Panc1 (cell line): ENCODE measurements at places on chromosomes 4 and X.

GRCh38 chr4:10746371-10747171 is 62.0 kb upstream of the CLNK start:
- DNase-seq, result no peak

DNA sequence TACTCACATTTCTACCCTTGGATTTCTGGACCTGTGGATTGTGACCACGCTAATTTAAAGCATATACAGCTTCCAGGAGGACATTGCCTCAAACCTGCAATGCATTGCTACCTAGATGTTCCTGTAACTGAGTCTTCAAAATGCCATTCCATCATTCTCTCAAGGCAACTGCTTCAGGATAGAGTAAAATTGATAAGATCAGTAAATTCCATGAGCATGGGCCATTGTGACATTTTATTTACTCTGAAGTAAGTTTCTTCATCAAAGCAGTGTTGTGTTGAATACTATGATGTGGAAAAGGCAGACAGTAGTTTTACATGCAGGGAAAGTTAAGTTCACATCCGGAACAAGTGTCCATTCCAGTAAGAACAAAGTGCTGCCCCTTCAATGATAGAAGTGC is 991.0 kb downstream of the ARAP2 start:
- DNase-seq, result no peak

- no peak for DNase-seq
Measured at GRCh38 chr4:40957281-40957680, 207.5 kb downstream of the NSUN7 start.

- peak; percentile 69 for DNase-seq
Measured at GRCh38 chr4:185597532-185598188, 62.4 kb upstream of the PDLIM3 start.

- no peak for DNase-seq
Measured at GRCh38 chr4:94711635-94712034, 46.1 kb upstream of the BMPR1B start.

- DNase-seq, result no peak
Measured at GRCh38 chr4:79906303-79906702, 166.7 kb downstream of the ANTXR2 start.

DNA sequence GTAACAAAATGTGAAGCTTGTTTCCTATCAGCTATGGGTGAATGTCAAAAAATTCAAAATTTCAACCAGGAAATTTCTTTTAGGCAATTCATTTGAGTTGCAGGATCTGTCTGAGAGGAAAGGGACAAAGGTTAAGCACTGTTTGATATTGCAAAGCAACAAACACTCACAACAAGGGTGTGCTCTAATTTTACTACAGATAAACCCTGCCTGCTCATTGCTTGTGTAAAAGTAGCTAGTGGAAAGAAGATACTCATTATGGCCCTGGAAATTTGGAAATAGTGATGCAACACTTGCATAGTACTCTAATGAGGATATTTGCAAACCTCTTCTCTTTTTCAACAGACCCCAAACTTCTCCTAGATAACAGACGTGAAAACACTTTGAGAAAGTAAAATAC is 27.1 kb downstream of the FAM47E start:
- no peak for DNase-seq

DNA sequence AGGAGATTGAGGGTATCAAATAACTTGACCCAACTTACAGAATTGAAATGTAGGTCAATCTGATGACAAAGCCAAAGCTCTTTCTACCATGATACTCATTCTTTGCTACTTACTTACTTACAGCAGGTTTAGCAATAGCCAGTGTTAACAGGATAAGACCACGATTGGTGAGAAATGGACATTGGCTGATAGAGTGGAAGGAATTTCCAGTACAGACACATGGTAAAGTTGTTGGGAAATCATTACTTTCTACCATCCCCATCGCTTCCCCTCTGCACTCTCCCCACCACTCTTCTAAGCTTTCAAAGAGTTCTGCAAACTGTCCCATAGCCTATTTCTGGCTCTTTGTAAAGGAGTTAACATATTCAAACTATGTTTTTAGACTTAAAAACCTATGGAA is 119.7 kb downstream of the CHRNA9 start:
- DNase-seq, result no peak

- DNase-seq, result no peak
Measured at GRCh38 chr4:153940916-153941315, 152.0 kb upstream of the SFRP2 start.

- DNase-seq, result no peak
Measured at GRCh38 chr4:127179256-127180087, 453.3 kb upstream of the INTU start.

- DNase-seq, result no peak
Measured at GRCh38 chr4:38092701-38093100, 132.5 kb downstream of the PTTG2 start.

DNA sequence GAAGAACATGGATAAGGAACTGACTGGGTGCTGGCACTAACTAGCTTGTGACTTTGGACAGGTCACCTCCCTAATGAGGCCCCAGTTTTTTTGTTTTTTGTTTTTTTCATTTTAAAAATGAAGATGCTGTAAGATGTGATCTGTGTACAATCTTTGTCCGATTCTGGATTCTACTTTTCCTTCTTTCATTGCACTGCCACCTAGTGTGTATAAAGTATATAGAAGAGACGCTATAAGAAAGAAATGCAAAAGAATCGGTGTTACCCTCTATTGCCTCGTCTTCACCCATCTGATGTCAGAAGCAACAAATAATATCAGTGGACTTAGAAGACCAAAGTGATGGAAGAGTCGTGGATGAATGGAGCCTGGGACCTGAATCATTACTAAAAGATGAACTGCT is 58.6 kb upstream of the P2RY10 start:
- DNase-seq, result peak; percentile 0

- DNase-seq, result no peak
Measured at GRCh38 chr4:53605783-53606182, 14.5 kb upstream of the LNX1 start.

- DNase-seq, result no peak
Measured at GRCh38 chrX:17621566-17622270, 115.6 kb upstream of the SCML1 start.

- DNase-seq, result no peak
Measured at GRCh38 chrX:7244405-7244804, 96.5 kb upstream of the PUDP start.

DNA sequence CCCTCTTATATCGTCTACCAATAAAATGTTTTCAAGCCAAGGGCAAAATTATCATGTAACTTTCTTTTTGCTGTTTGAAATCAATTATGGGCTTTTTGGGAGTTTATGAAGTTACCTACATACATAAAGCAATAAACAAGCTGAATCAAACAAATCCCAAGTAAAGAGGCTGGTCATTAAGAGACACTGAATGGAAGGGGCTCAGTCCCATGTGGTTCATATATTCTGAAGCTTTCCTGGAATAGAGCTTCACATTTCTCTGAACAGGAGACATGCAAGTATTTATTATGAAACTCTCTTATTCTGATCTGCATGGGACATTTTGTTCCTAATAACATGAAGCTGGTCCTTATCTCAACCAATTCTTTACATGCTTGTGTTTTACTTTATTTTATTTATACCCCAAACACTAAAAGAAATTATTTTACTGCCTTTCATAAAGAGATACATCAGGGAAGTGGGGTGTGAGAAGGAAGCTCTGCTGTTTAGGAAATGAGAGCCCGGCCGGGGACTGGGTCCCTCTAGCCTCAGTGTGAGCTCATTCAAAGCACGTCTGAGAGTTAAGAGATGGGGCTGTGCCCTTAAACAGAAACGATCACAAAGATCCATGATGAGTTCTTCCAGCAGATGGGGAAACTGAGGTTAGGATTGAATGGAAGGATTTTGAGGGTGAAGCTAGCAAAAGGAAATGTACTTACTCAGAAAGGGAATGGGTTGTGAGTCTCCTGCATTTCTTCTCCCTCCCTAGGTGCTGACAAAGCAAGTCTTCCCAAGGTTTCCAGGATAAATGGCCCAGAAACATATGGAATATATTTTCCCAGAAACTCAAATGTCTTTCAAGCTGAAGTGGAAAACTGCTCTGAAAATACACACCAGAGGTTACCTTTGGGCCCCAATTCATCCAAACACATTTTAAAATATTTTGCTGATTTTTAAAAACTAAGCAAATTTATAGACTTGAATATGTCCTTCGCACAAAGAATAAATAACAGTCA is 93.1 kb upstream of the LNX1 start:
- DNase-seq, result no peak

- no peak for DNase-seq
Measured at GRCh38 chr4:3174371-3175338, 74.3 kb upstream of the MSANTD1 start.

- no peak for DNase-seq
Measured at GRCh38 chr4:186819342-186820086, 95.9 kb upstream of the FAT1 start.

DNA sequence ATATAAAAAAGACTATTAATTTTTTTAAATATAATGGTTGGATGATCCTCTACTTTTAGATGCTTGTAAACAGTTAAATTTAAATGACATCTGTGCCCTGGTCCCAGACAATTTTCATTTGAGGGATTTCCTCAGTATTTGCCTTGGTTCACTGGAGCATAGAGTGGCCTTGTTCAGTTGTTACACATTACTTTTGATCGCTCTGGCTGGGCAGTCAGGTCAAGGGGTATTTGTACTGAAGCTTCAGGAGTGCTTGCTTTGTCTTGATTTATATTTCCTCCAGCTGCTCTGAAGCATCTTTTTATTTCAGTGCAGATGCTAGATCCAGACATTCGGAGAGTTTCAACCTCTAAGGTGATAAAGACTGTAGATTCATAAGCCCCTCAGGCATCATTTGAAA is 50.0 kb downstream of the COMMD8 start:
- no peak for DNase-seq

DNA sequence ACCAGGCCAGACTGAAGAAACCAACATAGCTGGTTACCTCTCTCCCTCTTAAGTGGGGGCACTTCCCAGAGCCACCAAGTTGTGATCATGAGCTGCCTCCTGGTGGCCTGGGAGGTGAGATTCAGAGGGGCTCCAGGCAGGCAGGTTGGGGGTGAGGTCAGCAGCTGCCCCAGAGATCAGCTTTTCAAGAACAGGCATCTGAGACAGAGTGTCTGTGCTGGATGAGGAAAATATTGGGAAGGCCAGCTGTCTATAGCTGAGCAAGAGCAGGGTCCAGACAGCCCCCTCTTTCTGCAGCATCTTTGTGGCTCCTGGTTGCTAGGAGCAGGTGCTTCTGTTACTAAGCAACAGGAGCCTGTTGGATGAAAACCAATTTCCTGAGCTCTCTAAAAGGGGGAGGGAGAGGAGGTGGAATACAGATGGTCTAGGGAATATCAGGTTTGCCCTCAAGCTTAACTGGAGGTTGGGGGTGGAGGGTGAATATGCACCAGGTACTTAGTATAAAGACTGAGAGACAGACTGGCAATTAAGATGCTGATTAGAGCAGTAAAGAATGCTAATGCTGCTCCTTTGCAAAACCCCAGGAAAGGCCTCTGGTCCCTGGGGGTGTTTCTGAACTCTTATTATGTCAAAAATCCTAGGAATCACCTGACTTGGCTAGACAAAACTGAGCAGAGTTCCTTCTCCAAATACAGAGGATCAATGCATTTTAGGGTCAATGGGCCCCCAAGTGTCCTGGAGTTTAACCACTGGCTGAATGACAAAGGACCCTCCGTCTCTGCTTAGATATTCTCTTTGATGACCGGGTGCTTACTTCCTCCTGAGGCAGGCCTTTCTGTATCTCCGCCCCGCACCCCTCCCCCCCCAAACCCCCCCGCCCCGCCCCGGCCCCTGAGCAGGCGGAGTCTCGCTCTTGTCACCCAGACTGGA is 21.4 kb downstream of the ZCCHC13 start:
- no peak for DNase-seq

GRCh38 chrX:137031517-137032340 is 2.1 kb downstream of the GPR101 start:
- no peak for DNase-seq

- DNase-seq, result no peak
Measured at GRCh38 chr4:104475652-104476051, 19.0 kb downstream of the CXXC4 start.

DNA sequence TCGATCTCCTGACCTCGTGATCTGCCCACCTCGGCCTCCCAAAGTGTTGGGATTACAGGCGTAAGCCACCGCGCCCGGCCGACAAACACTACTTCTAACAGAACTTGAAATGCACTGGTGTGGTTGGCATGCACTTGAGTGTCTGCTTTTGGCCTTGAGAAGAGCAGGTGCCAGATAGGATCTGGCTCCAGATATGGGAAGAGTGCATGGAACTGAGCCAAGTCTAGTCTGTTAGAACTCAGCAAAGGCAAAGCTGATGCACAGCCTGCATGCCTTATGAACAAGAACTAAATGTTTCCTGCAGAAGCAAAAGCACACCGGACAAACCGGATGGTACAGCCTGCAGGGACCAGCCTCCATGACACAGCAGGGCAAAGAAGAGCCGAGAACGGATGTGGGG is 35.1 kb upstream of the TBL1X start:
- no peak for DNase-seq

- no peak for DNase-seq
Measured at GRCh38 chrX:72101597-72102037, 30.1 kb downstream of the RTL5 start.

GRCh38 chr4:22957774-22958309 is 265.1 kb downstream of the GBA3 start:
- DNase-seq, result no peak

DNA sequence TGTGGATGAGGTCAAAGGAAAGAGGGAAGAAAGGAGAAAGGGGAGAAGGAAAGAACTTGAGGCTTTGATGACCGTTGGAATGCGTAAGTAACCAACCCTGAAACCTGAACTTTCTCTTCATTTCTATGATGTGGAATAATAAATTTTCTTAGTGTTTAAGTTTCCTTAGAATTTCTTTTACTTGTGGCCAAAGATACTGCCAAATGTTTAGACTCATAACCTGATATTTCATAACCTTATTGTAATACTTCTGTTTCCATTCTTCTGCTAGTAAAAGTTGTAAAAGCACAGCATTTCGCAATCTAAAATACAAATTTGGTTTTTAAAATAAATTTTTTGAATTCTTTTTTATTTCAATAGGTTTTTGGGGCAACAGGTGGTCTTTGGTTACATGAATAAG is 258.5 kb upstream of the GIMD1 start:
- DNase-seq, result no peak

- no peak for DNase-seq
Measured at GRCh38 chr4:5712931-5713330, 1.9 kb downstream of the EVC start.

GRCh38 chrX:38886112-38886511 is 84.9 kb downstream of the MID1IP1 start:
- no peak for DNase-seq

GRCh38 chrX:50874876-50875275 is 35.7 kb upstream of the BMP15 start:
- DNase-seq, result no peak
